ENCODE measurements at places on chromosomes 3 and 15.
A peak's percentile ranks its signal among the peaks of the same experiment; 100 is the strongest.

GRCh38 chr3:12230877-12231276 lies 58.0 kb upstream of the PPARG start:
- no peak for DNase-seq

- peak; percentile 45 for DNase-seq
Measured at GRCh38 chr15:51861557-51862359, 32.3 kb downstream of the TMOD3 start.

GRCh38 chr3:45498532-45498931 lies 96.0 kb upstream of the LIMD1 start:
- no peak for DNase-seq

DNA sequence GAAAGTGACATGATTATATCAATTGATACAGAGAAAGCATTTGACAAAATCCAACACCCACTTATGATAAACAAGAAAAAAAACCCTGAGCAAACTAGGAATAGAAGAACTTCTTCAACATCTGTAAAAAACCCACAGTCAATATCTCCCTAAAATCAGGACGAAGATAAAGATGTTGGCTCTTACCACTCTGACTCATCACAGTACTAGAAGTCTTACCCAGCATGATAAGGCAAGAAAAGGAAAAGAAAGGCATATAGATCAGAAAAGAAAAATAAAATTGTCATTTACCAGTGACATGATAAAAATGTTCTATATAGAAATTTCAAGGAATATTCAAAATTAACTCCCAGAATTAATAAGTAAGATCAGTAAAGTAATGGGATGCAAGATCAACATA lies 7.2 kb upstream of the FBXW12 start:
- no peak for DNase-seq

GRCh38 chr3:54830658-54831057 lies 97.2 kb downstream of the LRTM1 start:
- DNase-seq = no peak

All from activated T-helper 1 cell treated with Interleukin-2 at 50 U/mL for 16 hours (primary cell).